ENCODE measurements at places on chromosomes 11 and 22. TPM values are rescaled to one million over a fixed set of nuclear protein-coding genes. Genes with fewer than 3 reads are reported as not detected.

OR2D2 gene
- 0.33 TPM for total RNA-seq

CDHR5 gene
- total RNA-seq: not detected

CSNK2A3 gene
- total RNA-seq: 1.8 TPM

TSPAN18 gene
- total RNA-seq: 0.26 TPM

FGF4 gene
- total RNA-seq: not detected

VSIG2 gene
- not detected for total RNA-seq

KCNQ1OT1 gene
- total RNA-seq: 1.8 TPM

IGLL1 gene
- not detected for total RNA-seq

TRIM64 gene
- not detected for total RNA-seq

SAA1 gene
- total RNA-seq: not detected

ADORA2A gene
- total RNA-seq: 0.77 TPM

NRIP3 gene
- total RNA-seq: 4.1 TPM

GAS2 gene
- total RNA-seq: 0.77 TPM

OR51E2 gene
- total RNA-seq: not detected

GRCh38 chr11:17443423-17443822, 33.2 kb downstream of the ABCC8 start:
- DNase-seq: no peak

DNA sequence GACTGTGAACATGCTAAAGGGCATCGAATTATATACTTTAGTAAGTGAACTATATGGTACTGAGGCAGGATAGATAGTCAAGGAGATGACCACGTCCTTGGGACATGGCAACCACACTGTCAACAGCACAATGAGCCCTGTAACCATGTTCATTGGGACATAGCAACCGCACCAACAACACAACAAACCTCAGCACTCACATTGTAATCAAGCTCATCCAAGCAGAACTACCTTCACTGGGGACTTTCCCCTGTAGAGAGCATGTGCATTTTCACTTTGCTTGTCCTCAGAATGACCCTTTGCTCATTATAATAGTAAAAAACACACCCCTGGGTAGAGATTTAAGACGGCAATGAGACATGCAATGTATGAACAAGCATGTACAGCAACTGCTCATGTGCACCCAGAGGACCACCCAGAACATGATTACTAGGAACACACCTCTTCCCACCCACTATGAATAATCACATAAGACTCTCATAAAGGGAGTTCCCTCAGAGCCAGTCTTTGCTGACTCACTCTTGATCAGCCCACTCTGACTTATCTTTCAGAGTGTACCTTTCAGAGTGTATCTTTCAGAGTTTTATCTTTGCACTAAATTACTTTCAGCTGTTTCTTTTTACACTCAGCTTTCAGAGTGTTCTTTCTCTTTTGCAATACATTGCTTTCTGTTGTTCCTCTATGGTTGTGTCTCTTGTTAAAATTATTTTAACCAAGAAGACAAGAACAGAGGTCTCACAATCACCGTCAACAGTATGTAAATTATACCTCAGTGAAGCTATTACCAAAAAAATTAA, 4.1 kb upstream of the PLAAT2 start:
- DNase-seq: peak; percentile 81

- peak; percentile 84 for DNase-seq
Observed at GRCh38 chr11:102111011-102111786, 952 bp downstream of the YAP1 start.

- no peak for DNase-seq
Observed at GRCh38 chr11:37182031-37182430, 584.0 kb upstream of the RAG2 start.

DNA sequence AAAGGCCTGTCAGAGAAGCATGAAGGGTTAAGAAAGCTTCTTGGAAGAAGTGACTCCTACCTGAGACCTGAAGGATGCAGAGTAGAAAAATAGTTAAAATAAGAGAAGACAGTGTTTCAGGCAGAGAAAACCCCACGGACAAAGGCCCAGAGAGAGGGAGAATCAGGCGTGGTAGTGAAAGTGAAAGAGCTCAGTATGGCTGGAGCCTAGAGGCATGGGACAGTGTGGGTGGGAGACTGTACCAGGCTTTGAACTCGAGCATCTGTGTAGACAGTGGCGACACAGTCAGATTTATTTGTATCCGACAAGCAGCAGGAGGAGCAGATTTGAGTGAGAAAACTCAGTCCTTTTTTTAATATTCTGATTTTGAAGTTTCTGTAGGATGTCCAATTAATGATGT, 360.0 kb downstream of the OPCML start:
- DNase-seq: no peak

DNA sequence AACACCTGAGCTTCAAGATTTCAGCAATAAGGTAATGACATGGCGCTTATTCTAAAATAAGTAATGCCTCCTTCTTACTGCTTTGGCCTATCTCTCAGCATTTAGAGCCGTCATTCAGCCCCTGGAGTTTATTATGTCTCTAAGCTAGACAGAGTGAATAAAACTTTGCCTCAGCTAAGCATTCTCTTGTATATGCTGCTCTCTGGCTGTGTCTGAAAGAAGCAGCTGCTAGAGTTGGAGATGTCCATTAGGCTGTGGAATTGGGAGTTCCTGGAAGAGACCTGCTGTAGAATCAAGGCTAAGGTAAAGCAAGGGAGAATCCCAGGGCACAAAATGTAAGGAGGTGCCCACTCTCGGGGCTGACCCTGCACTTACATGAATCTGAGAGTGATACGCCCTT, 35.5 kb upstream of the TTC12 start:
- no peak for DNase-seq

GRCh38 chr11:61061081-61061826, 41.0 kb upstream of the CD5 start:
- DNase-seq: peak; percentile 30

GRCh38 chr11:75689863-75690609, 21.2 kb upstream of the MAP6 start:
- no peak for DNase-seq

GRCh38 chr11:63919267-63920125, 2.5 kb upstream of the RCOR2 start:
- DNase-seq: peak; percentile 26

DNA sequence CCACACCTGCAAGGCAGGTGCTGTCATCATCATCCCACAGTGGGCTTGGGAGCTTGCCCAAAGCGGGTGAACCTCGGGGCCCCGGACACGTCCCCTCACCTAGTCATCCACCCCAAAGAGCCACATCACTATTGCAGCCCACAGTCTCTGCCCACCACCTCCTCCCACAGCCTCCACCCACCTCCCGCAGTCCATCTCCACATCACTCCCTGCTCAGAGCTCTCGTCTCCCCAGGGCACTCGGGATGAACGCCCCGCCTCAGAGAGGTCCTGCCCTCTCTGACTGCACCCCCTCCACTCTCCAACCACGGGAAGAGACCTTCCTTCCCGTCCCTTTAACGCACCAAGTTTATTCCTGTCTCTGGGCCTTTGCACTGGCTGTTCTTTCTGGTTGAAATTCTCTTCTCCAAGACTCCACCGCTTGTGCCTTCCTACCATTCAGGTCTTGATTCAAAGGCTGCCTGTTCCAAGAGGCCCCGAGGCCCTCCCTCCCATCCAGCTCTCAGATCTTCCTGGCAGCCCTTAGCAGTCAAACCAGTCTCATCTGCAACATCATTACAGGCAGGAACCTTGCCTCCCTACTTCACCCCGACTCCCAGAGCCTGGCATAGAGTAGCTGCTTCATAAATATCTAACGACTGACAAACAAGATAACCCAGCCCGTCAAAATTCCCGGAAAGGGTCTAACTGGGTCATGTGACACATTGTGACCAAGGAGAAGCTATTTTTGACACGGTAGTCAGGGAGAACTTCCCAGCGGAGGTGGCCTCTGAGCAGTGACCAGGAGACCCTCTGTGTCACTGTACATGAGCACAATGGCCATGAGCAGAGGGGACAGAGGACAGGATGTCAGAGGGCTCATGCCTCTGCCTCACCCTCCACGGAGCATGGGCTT, 11.1 kb downstream of the KCNJ4 start:
- no peak for DNase-seq

DNA sequence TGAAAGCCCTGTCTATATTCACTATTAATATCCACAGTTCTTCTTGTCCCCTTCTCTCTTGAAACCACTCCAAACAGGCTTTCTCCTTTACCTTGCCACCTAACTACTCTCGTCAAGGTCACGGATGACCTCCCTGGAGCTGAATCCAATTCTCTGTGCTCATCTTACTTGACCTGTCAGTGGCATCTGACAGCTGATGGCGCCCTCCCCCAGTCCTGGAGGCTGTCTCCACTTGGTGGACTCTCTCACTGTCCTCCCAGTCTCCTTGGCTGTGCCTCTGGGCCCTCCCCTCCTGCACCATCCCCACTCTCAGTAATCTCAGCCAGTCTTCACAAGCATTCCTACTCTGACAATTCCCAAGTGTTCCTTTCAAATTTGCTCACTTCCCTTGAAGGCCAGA, 8.7 kb downstream of the TNKS1BP1 start:
- no peak for DNase-seq

- peak; percentile 85 for DNase-seq
Observed at GRCh38 chr11:70381872-70382861, 16.2 kb upstream of the CTTN start.

DNA sequence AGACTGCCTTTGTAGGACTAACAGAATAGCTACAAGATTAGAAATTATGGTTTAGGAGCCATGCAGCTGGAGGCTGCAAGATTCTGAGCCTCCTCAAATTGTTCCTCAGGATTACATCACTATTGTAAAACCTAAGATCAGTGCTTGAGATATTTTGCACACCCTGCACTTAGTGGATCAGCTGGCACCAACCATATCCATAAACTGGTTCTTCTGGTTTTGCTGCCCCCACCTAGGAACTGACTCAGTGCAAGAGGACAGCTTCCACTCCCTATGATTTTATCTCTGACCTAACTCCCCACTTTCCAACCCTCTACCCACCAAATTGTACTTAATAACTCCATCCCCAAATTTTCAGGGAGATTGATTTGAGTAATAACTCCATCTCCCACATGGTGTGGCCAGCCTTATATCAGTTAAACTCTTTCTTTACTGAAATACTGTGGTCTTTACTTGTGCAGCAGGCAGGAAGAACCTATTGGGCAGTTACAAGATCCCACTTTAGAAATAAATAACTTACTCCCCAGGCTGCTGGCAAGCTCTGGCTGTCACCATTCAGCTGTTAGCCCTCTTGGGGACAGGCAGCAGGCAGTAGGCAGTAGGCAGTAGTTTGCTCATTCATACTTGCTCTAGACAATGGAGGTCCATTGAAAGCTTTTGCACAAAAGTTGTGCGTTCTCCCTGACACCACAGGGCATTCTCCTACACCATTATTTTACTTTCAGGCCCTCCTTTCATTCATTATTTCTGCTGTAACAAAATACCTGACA, 119.0 kb downstream of the SLC17A6 start:
- DNase-seq: no peak

DNA sequence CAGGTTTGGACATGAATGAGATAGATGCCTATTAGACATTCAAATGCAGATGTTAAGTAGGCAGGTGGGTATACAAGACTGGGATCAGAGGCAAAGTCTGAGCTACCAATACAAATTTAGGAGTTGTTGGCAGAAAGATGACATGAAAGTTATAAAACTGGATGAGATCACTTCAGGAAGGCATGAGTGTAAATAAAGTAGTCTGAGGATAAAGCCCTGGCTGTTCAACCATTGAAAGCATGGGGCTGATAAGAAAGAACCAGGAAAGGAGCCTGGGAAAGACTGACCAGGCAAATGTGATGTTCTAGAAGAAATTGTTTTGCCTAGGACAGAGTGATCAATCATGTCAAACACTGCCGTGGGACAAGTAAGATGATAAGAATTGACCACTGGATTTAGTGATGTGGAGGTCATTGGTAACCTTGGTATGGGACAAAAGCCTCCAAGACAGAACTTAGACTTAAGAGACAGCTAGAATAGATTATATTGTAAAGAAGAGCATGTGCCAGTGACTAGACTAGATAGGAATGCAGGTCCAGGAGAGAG, 98.5 kb downstream of the EHF start:
- DNase-seq: no peak

DNA sequence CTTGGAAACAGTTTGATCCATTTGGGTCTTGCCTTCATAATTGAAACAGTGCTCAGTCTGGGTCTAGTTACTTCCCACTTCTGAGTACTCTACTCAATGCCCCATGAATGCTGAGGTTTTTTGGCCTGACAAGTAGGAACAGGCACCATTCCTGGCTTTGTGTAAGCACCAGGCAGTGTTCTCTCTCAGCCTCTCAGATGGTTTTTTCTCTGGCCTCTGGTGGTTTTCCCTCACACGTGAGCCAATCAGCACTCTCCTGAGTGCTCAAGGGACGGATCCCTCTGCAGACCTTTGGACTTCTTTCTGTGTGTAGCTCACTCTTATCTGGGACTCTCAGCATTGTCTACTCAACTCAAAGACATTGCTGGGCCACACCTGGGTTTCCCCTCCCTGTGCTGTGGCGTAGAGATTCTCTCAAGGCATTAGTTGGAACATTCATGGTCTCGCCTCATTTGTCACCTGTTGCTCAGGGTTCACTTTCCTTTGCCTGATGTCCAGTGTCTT, 21.3 kb downstream of the SIK2 start:
- DNase-seq: no peak

DNA sequence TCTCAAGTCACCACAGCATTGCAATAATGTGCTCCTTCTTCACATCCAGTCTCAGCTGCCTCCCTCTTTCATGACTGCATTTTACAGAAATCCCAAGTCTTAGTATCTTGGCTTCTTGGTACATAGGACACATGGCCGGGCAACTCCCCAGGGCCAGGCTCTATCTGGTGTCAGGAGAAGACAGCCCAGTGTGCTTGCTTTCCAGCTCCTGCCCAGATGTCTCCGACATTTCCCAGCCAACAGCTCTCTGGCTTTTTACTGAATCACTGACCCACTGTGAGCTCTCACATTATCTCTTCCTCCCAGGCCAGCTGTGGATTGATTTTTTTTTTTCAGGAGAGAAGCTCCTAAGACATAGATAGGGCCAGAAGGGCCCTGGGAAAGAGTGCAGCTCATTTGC, 346.0 kb upstream of the C11orf87 start:
- DNase-seq: no peak

DNA sequence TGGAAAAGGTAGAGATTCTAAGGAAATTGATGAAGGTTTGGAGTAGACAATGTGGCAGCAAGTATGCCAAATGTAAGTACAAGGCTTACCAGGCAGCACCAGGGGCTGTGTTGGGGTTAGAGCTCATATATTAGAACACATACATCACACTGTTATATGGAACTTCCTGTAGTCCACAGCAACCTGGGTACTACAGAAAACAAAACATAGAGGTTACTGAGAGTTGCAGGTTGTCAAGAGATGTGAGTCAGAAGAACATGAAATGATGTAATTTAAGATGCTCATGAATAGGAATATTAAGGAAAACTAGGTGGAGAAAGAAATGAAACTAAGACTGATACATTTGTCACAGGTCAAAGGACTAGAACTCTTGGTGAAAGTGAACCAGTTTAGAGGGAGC, 22.0 kb downstream of the FAT3 start:
- no peak for DNase-seq

GRCh38 chr11:100629671-100630070, 57.4 kb upstream of the ARHGAP42 start:
- DNase-seq: no peak

- no peak for DNase-seq
Observed at GRCh38 chr11:117458275-117459122, 130.8 kb downstream of the CEP164 start.

DNA sequence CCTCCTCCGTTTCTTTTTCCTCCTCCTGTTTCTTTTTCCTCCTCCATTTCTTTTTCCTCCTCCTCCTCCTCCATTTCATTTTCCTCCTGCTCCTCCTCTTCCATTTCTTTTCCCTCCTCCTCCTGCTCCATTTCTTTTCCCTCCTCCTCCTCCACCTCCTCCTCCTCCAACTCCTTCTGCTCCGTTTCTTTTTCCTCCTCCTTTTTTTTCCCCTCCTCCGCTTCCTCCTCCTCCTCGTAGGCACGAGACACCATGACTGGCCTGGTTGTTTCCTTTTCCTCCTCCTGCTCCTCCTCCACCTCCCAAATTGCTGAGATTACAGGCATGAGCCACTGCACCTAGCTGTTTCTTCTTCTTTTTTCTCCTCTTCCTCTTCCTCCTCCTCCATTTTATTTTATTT, 25.6 kb upstream of the DRICH1 start:
- DNase-seq: no peak

Measured in fibroblast of lung (primary cell).